ENCODE measurements at places on chromosomes 12 and 14.

- no peak for DNase-seq
These were observed 73.9 kb upstream of the TBX5 start for GRCh38 chr12:114479831-114480230.

DNA sequence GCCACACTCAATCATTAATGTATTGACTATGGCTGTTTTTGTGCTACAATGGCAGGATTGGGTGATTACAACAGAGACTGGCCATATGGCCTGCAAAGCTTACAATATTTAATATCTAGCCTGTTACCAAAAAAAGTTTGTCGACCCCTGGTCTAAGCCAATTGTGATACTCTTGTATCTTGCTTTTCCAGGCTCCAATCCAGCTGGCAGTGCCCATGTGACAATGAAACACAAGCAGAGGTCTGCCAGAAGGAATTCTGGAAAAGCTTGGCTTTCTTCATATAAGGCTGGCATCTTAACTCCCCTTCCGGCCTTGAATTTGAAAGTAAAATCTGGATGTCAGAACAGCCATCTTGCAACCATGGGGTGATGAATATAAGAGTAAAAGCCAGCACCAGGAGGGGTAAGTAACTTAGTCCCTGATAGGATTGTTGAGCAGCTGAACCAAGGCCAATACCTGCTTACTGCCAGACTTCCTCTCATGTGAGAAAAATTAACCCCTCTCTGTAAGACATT is 458.7 kb downstream of the TMTC2 start:
- DNase-seq = no peak

DNA sequence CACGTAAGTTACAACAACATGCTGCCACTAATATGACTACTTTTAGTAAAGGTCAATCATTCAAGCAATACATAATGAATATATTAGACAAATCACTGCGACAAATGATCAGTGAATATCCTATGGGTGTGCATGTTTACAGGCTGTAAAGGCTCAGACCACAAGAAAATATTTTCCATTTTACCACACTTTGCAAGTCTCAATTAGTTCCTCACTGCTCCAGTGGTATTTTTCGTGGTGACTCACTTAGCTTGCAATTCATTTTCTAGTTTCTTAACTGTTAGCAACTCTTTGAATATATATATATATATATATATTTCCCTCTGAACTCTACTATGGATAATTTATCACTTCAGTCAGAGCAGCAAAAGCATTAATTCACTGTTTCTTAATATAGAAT is 96.9 kb downstream of the EML5 start:
- no peak for DNase-seq

DNA sequence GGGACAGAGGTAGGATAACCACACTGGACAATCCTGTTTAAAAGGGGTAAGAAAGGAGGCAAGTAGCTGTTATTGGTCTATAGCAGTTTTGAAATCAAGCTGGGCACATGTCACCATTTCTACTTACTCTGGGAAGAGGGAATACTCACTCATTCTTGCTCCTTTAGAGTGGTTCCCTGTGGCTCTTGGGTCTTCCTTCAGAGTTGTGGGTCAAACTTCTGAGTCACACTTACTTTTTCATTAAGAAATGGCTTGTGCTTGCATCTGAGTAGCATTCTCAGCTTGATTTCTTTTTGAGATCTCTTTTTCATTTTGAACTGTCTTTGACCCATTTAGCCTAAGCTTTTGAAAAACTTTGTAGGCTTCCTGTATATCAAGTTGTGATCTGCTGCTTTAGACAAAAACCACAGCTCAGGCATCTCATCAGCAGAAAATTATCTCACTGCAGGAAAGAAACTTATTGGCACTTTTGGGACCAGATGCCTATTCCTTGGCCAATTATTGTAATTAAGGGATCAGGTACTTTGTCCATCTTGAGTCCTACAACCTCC is 122.2 kb downstream of the AEBP2 start:
- DNase-seq = no peak

DNA sequence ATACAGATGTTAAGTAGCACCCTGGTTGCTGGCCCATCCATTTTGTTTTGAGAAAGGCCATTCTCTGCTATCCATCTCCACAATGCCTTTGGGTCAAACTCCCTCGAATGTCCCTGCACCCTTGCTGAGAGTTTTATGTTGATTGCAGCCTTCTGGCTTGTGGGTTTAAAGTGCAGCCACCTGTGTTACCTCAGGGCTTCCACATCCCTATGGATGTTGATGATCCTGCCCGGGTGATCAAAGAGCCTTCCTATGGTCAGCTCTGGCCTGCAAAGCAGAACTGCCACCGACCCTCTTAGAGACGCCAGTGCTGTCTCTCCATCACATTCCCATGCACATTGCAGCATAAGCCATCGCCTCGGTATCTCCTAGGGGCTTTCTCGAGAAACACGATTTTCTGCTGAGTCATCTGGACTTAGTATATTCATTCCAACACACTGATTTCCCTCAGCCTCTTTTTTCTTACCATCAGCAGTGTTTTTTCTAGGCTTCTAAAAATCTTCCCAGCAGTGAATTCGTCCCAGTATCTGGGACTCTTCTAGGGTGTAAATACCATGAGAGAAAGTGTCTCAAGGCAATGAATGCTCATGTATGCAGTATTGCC is 585.7 kb upstream of the TMEM132C start:
- DNase-seq = no peak

- no peak for DNase-seq
These were observed 22.7 kb downstream of the CLEC14A start for GRCh38 chr14:38233218-38233617.

DNA sequence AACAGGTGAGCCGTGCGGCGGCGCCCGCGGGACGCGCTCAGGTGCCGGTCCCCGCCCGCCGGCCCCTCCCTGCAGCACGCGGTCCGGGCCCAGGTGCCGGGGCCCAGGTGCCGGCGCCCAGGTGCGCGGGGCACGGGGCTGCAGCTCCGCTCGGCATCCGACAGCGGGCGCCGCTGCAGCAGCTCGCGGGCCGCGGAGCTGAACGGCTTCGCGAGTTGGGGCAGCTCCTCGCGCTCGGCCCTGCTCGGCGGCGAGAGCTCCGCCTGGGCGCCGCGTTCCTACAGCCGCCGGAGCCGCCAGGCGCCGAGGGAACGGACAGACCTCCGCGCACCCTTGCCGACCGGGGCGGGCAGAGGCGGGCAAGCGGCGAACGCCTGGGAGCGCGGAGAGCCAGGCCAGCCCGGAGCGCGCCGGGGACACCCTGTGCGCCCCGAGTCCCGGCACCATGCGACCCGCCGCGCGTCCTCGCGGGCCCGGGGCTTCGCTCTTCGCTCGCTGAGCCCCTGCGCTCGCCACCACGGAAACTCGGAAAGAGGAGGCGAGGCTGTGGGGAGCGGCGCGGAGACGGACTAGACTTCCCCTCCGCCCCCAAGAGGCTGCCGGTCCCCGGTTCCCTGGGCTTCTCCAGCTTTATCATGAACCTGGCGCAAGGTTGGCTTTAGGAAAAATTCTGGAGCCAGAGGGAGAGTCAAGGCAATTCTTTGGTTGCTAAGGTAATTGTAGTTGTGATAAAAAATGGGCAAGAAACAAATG is at the start of gene RGS6:
Gene RGS6, plus strand, starts transcription at position 201 of the 753 bp plus-strand sequence.
- peak; percentile 8 for DNase-seq

GRCh38 chr14:93675651-93676050 is 112.6 kb downstream of the PRIMA1 start:
- DNase-seq = no peak

- no peak for DNase-seq
These were observed 143.8 kb upstream of the FGD4 start for GRCh38 chr12:32255588-32255987.

GRCh38 chr14:35385042-35385839 is 19.3 kb downstream of the NFKBIA start:
- DNase-seq = peak; percentile 60

DNA sequence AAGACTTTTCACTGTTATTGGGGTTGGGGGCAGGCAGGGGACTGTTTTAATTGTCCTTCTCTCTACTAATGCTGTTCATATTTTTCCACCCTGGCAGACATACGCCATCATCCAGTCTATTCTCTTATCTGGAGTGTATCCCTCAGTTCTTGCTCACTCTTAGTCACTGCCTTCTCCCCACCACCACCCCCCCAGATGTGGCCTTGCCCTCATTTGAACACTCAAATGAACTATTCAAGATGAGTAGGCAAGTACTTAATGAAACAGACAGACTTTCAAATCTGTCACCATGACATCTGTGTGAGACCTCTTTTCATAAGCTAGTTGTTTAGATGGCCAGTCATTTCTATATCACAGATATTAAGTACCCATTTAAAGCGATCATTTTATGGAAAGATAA is 10.1 kb downstream of the NUDT4 start:
- DNase-seq = no peak

DNA sequence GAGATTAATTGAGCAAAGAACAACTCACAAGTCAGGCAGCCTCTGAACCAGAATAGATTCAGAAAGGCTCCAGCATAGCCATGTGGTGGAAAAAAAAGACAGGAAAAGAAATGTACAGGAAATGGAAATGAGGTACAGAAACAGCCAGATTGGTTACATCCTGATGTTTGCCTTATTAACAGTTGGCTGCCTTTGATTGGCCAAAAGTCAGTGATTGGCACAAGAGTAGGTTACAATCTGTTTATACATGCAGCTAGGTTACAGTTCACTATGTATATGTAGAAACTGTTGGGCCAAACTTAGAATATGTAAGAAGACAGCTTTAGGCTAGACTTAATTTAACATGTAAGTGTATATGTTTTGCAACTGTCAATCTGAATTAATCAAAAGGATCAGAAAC is 118.9 kb downstream of the UNC79 start:
- DNase-seq = peak; percentile 53

DNA sequence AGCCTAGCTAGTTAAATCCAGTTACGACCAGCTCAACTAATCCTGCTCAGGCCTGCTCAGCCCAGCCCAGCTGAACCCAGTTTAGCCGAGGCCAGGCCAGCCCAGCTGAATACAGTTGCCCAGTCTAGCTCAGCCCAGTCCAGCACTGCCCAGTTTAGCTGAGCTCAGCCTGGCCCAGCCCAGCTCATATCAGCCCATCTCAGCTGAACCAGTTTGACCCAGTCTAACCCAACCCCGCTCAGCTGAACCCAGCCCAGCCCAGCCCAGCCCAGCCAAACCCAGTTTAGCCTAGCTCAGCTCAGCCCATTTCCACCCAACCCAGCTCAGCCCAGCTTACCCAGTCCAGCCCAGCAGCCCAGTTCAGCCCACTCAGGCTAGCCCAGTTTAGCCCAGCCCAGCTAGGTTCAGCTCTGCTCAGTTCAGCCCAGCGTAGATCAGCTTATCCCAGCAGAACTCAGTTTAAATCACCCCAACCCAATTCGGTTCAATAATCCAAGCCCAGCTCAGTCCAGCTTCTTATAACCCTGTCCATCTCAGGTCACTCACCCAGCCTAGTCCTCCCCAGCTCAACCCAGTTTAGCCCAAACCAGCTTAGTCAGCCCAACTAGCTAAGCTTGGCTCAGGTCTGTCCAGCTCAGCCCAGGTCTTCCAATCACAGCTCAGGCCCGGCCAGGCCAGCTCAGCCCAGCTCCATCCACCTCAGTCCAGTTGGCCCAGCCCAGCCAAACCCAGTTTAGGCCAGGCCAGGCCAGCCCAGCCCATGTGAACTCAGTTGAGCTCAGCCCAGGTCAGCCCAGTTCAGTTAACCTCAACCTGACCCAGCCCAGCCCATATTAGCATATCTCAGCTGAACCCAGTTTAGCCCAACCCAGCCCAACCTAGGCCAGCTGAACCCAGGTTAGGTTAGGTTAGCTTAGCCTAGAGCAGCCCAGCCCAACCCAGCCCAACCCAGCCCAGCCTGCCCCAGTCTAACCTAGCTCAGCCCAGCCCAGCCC is 76.7 kb downstream of the TMEM121 start:
- DNase-seq = no peak

- DNase-seq = peak; percentile 16
These were observed 321.9 kb downstream of the SYT1 start for GRCh38 chr12:79186506-79186905.

- DNase-seq = no peak
These were observed 383.6 kb downstream of the BCAT1 start for GRCh38 chr12:24565300-24565699.

- no peak for DNase-seq
These were observed 11.0 kb downstream of the ASB2 start for GRCh38 chr14:93965287-93965821.

DNA sequence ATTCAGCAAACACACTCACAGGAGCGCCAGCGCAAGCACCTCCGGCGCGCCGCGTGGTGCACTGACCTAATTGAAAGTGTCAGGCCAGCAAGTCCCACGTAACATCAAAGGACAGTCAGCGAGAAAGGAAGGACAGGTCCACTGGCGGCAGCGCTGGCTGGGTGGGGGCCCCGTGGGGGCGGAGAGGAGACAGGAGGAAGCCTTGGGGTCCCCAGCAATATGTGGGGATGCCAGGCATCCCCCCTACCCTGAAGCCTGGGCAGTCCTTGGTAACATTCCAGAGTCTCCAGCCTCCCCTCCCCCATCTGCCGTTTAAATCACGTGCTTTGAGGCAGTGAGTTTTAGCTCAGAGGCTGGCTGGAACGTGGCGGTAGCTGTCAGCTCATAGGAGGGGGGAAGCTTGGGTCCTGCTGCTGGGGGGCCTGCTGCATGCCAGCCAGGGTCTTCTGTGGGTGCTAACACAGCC is 159.2 kb downstream of the CALM1 start:
- DNase-seq = no peak

DNA sequence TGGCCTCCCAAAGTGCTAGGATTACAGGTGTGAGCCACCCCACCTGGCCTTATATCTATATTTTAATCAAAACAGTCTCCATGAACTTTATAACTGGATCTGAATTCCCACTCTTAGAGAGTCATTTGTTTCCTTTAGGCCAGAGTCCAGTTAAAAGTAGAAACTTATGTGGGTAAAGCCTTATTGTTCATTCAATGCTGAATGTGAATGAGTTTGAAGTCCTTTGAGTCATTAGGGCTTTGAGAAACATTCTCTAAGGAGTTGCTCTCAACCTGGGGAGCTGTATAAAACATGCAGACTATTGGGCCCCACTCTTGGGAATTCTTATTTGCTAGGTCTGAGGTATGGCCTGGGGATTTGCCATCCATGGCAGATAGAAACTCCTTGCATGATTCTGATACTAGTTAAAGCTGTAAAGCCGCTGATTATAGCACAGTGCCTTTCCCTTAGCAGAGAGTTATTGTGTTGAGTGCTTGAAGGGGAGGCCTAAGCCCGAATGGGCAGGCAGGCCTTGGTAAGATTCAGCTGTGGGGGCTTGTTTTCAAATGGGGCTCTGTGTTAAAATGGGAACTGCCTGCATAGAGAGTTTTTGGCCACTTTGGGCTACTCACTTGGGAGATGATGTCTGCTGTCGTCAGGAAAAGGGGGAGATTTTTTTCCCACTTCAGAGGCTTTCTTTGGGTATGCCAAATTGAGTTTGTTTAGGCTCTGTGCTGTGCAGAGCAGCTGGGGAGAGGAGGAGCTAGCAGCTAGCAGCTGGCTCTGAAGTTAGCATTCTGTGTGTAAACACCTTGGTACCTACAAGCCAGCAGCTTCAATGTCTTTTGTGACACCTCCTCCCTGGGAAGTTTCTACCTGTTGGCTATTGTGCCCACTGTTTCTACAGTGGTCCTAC is 117.5 kb downstream of the DACT1 start:
- no peak for DNase-seq

GRCh38 chr12:122368361-122369073 is 54.0 kb downstream of the CLIP1 start:
- peak; percentile 63 for DNase-seq

- DNase-seq = no peak
These were observed 143.1 kb upstream of the MYL2 start for GRCh38 chr12:111063295-111064026.
